ENCODE measurements at places on chromosomes 7 and 10. TPM values are rescaled to one million over a fixed set of nuclear protein-coding genes. Genes with fewer than 3 reads are reported as not detected.
A peak's percentile ranks its signal among the peaks of the same experiment; 100 is the strongest.

- no peak for DNase-seq
- peaks cover 7% of the 10 kb centered on the region for H3K4me1 ChIP-seq
- no peaks in the 10 kb centered on the region for H3K36me3 ChIP-seq
Observed at GRCh38 chr10:101780187-101780817, 2.9 kb downstream of the NPM3 start.

The RBP4 gene
- total RNA-seq: not detected

- H3K36me3 ChIP-seq: no peaks in the 10 kb centered on the region
- DNase-seq: no peak
- no peak overlapping the region for H3K27ac ChIP-seq
- H3K4me1 ChIP-seq: no peaks in the 10 kb centered on the region
- no peaks in the 10 kb centered on the region for H3K27me3 ChIP-seq
- H3K4me3 ChIP-seq: no peak overlapping the region
Observed at GRCh38 chr10:28920091-28920490, 242.8 kb downstream of the BAMBI start.

- H3K27me3 ChIP-seq: no peaks in the 10 kb centered on the region
- peaks cover 2% of the 10 kb centered on the region for H3K4me1 ChIP-seq
- DNase-seq: no peak
Observed at GRCh38 chr10:69049566-69049961, 38.3 kb upstream of the SRGN start.

- no peaks in the 10 kb centered on the region for H3K27me3 ChIP-seq
- H3K27ac ChIP-seq: no peak overlapping the region
- peak; percentile 55 for DNase-seq
- H3K4me3 ChIP-seq: no peak overlapping the region
- H3K36me3 ChIP-seq: no peaks in the 10 kb centered on the region
Observed at GRCh38 chr10:77240041-77240652, 397.5 kb downstream of the KCNMA1 start.
